Stimulated activated naive CD8-positive, alpha-beta T cell treated with anti-CD3 and anti-CD28 coated beads, Interleukin-15, amount 100 ng/mL, for 72 hours (primary cell): ENCODE measurements at places on chromosomes 5 and 9.

GRCh38 chr9:79134654-79135053, 437.1 kb upstream of the TLE4 start:
- DNase-seq, result no peak

DNA sequence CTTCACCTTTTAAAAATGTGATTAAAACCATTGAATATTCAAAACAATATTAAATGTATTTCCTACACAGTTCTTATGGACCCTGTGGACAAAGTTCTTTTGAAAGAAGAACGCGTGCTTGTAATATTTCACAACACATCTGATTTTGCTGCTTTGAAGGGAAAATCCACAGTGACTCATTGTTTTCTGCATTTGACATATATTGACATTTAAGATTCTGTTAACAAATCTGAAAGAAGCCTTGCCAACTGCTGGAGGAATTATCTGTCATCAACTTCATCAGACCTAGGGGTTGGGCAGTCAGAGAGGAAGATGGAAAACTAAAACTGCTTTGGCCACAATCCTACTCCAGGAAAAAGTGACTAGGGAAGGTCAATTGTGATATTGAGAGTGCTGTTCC, 56.9 kb upstream of the RASEF start:
- no peak for DNase-seq

GRCh38 chr9:131103024-131103423, 6.7 kb downstream of the AIF1L start:
- no peak for DNase-seq

- peak; percentile 34 for DNase-seq
These were observed 8.4 kb upstream of the RUSC2 start for GRCh38 chr9:35481347-35481975.

DNA sequence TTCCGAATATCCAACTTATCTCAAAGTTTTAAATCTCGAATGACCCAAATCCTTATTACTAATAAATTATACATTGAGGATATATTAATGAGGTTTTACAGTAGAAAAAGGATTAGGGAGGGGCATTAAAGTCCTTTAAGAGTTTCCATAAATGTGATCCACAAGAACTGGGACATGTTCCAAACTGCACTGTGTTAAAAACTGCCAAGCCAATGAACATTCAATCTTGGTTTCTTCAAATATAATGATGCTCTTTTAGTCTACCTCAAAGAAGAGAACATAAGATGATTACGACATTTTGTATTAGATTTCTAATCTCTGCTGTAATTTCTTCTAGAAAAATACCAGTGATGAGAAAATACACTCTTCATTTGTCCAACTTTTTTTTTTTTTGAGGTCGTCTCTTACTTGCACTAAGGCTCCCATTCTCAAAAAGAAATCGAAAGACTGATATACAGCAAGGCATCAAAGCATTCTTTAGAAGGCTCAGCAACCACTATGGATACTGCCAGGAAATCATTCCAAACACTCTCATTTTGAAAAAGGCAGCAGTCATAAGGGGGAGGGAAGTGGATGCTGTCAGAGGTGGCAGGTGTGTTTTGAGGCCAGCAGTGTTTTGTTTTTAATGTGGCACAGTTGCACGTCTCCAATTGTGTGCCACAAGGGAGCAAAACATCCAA, 1.7 kb downstream of the PTAR1 start:
- DNase-seq, result no peak

GRCh38 chr5:66454186-66455078, 141.8 kb upstream of the MAST4 start:
- no peak for DNase-seq

- DNase-seq, result no peak
These were observed 145.4 kb downstream of the CMYA5 start for GRCh38 chr5:79834754-79835714.

GRCh38 chr5:10828241-10828640, 67.2 kb upstream of the DAP start:
- no peak for DNase-seq

GRCh38 chr5:154251529-154251928, 61.0 kb downstream of the GALNT10 start:
- no peak for DNase-seq

- DNase-seq, result no peak
These were observed 188.4 kb downstream of the GLIS3 start for GRCh38 chr9:4111233-4112008.

DNA sequence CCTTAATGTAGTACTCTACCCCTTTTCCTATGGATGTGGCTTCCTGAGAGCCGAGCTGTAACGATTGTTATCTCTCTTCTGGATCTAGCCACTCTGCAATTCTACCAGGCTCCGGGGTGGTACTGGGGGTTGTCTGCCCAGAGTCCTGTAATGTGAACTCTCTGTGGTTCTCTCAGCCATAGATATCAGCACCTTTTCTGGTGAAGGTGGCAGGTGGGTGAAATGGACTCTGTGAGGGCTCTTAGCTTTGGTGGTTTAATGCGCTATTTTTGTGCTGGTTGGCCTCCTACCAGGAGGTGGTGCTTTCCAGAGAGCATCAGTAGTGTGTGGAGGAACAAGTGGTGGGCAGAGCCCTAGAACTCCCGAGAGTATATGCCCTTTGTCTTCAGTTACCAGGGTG, 122.1 kb downstream of the GABRG2 start:
- no peak for DNase-seq

DNA sequence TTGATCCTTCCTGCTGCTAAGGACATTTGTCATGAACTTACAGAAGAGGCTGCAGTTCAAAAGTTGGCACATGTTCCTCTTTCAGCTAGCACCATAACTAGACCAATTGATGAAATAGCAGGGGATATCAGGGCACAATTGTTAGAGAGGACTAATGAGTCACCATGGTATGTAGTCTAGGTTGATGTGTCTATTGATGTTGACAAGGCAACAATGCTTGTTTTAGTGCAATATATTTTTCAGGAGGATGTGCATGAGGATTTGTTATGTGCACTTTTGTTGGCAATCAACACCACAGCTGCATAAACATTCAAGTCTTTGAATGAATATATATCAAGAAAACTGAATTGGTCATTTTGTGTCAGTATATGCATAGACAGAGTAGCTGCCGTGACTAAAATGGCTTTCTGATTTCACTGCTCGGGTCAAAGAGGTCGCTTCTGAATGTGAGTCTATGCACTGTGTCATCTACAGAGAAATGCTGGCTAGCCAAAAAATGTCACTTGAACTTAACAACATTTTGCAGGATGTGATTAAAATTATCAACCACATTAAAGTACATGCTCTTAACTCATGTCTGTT, 68.0 kb downstream of the FGF10 start:
- no peak for DNase-seq

DNA sequence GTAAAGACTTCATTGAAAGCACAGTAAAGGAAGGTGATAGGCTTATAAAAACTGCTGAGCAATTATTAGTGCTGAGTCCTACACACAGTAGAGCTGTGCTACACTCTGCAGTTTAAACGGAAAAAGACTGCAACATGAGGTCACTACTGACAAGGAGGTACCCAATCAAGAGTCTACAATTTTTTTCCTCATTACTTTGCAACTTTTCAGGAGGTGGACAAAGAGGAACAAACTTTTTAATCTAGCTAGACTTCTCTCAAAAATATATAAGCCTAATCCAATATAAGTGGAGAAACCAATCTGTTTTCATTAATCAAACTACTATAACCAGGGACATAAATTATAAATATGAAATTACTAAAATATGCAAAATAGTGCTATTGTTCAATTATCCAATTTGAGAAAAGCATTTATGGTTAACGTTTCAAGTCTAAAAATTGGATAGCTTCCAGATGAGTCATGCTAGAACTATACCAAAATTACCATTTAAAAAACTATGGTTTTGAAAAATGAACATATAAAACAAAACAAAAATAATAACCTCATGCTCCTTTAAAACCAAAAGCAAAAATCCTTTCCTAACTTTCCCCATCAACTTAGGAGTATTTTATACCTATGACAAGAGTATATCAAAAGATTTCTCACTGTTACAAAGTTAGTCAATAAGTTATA, 37.7 kb downstream of the FAM13B start:
- no peak for DNase-seq

DNA sequence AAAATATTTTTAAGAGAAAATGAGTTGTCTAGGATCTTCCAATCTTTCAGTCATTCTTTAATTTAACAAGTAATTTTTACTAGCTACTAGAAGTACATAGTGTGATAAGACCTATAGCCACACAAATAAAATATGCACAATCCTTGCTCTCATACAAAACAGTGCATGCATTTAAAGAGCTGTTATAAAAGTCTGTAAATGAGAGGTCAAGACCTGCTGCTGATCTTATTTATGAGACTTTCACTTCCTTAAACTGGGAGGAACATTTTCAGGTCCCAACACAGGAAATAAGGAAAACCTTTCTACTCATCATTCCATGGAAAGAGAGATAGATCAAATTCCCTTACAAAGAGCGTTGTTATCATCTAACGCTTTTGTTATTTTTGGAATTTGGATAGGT, 54.2 kb upstream of the PAM start:
- no peak for DNase-seq

DNA sequence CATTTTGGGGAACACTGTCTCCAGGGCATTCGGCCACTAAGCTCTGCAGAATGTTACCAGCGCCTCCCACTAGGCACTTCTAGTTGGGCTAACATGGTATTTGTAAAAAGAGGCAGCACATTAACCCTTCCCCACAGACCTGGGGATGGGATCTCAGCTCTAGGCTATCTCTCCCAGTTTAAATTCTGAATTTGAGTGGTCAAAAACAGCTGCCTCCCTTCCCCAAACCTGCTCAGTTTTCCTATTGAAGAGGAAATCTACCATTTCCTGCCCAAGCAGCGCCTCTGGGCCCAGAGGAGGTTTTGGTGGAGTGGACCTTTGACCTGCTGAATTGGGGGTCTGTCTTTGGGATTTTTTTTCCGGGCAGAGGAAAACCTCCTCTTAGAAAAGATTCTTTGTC, 53.2 kb downstream of the ENC1 start:
- no peak for DNase-seq

DNA sequence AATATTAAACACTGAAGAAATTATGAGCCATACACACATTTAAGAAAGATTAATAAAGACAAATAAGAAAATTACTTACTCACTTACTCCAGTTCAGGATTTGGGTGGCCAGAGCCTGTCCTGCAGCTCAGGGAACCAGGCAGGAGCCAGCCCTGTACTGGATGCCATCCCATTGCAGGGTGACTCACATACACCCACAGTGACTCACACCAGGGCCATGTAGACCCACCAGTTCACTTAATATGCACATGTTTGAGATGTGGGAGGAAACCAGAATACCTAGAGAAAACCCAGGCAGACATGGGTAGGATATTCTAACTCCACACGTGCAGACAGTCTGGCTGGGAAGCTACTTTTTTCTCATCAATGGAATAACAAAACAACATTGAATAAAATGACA, 49.6 kb upstream of the ADRB2 start:
- DNase-seq, result no peak

GRCh38 chr5:1897816-1898450, 15.2 kb upstream of the IRX4 start:
- no peak for DNase-seq

- DNase-seq, result no peak
These were observed 405.6 kb downstream of the GABRG2 start for GRCh38 chr5:162473041-162473714.

DNA sequence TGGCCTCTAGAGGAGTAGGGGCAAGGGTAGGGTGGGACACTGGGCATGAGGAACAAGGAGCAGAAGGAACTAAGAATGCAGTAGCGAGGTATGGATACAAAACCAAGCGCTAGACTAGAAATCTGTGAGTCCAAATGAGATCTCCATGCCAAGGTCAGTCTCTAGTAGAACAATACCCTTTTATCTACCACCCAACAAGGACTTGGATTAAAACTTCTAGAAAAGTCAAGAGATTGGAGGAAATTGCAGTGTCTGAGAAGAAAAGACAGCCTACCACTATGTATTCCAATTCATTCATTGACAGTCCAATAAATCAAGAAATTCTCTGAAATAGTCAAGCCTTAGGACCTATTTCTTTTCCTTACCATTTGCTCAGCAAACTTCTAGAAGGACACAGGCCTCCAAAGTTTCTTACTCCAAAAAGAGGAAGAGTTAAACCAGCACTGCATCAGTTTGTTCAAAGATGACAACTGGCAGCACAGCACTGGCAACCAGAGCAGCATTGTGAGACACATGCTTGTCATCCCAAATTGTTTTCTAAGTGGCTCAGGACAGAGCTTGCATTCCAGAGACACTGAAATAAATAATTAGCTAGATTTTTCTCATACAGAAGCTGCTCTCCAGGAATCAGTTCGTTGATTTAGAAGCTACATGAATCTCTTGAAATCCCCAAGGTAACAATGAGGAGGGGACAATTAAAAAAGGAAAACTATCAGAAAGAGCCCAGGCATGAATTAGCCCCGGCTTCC, 22.6 kb downstream of the ABCA1 start:
- DNase-seq, result no peak

DNA sequence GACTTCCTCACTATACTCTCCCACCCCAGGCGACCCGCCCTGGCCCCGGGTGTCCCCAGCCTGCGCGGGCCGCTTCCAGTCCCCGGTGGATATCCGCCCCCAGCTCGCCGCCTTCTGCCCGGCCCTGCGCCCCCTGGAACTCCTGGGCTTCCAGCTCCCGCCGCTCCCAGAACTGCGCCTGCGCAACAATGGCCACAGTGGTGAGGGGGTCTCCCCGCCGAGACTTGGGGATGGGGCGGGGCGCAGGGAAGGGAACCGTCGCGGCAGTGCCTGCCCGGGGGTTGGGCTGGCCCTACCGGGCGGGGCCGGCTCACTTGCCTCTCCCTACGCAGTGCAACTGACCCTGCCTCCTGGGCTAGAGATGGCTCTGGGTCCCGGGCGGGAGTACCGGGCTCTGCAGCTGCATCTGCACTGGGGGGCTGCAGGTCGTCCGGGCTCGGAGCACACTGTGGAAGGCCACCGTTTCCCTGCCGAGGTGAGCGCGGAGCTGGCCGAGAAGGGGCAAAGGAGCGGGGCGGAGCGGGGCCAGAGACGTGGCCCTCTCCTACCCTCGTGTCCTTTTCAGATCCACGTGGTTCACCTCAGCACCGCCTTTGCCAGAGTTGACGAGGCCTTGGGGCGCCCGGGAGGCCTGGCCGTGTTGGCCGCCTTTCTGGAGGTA, 2.1 kb downstream of the CA9 start:
- peak; percentile 62 for DNase-seq

DNA sequence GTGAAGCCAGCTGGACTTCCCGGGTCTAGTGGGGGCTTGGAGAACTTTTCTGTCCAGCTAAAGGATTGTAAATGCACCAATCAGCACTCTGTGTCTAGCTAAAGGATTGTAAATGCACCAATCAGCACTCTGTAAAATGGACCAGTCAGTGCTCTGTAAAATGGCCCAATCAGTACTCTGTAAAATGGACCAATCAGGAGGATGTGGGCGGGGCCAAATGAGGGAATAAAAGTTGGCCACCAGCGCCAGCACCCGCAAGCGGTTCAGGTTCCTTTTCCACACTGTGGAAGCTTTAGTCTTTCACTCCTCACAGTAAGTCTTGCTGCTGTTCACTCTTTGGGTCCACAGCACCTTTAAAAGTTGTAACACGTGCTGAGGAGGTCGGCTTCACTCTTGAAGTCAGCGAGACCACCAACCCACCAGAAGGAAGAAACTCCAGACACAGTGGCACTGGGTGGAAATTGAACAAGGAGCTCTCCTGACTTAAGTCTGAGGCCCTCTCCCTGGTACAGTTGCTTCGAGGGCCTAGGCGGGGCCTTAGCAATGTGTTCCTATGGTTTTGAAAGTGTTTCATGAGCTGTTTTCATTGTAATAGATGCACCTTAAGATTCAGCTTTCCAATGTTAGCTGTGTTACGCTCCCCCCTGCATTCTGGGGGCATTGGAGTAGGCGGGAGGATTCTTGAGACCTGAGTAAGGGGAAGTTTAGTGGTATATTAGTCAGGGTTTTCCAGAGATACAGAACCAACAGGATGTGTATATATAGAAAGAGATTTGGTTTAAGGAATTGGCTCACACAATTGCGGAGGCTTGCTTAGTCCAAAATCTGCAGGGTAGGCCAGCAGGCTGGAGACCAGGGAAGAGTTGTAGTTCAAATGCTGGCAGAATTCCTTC, 21.5 kb upstream of the MYO10 start:
- DNase-seq, result no peak
